ENCODE measurements at places on chromosomes 13 and 19.

GRCh38 chr13:109712124-109712722 lies 74.2 kb downstream of the IRS2 start:
- no peak for DNase-seq

DNA sequence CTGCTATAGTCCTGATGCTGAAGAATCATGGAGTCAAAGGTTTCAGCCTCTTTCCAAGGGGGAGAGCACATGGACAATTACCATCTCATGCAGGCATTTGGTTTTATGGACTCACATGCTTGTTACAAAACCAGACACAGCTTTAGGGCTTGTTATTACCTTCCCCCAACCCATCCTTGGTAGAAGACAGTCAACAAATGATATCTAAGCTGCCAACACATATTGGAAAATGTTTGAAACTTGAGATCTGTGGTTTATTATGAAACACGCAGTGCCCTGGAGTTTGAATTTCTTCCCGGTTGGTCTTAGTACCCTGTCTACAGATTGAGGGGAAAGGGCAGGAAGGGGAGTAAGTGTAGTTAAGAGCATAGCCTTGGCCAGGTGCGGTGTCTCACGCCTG lies 12.5 kb upstream of the CYP2A6 start:
- no peak for DNase-seq

DNA sequence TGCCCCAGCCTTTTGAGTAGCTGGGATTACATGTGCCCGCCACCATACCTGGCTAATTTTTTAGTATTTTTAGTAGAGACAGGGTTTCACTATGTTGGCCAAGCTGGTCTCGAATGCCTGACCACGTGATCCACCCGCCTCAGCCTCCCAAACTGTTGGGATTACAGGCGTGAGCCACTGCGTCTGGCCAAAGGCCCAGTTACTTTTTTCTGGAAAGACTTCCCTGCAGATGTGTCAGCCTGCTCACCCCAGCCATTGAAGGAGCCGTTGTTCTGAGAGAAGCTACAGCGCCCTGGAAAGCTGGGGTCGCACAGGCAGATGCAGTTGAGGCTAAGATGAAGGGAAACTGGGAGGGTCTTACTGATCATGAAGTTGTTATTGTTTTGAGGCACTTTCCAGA lies 7.9 kb upstream of the ZNF626 start:
- DNase-seq, result no peak

DNA sequence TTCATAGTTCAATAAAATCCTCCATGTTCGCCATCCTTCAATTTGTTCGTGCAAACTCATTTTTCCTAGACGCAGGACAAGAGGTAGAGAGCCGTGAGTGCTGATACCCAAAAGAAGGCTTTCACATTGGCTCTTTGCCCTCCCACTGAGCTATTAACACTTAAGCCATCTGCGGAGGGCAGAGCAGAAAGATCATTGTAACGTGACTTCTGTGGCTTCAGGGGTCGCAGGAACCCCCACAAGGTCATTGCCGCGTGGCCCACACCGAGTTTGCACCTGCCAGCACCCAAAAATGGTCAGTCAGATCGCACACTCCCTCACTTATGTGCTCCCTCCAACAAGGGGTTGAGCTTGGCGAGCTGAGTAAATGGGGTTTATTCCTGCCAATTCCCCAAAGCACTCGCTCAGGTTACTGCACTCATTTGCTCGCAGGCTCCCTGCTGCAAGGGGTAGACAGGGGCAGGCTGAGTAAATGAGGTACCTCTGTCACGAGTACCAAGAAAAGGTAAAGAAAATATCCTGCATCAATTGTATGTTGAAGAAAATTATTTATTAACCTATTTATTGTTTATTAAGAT lies 144.1 kb downstream of the PRR20E start:
- no peak for DNase-seq

DNA sequence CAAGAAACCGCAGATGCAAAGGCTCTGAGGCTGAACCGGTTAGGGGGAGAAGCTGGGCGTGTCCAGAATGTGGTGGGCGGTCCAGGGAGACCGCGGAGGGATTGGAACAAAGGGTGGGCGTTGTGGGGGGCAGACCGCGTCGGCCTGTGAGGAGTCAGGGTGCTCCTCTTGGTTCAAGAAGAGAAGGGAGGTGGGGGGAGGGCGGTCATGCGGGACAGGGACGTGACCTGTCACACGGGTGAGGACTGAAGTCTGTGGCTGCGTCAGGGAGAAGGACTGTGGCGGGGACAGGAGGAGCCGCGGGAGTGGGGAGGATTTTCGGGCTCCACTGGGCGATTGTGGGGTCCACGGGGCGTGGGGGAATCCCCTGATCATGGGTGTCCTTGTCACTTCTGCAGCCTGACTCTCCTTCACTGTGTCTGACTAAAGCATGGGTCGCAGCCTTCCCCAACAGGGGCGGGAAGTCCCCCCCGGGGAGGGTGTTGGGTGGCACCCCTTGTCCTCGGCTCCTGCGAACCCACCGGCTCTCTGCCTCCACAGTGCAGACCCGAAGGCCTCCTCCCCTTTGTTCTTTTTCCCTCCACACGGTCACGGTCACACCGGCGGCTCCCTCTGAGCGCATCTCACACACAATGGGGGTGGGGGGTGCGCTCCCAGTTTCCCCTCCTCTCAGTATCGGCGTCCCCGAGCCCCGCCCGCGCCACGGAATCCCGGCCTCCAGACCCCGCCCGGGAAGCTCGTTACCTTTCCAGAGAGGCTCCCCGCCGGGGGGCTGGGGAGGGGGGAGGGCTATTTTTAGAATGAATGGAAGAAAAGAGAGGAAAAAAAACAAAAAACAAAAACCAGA lies 16.4 kb upstream of the KCNN1 start:
- no peak for DNase-seq
